HCT116 (cell line): ENCODE measurements at places on chromosomes 6 and 20. TPM values are rescaled to one million over a fixed set of nuclear protein-coding genes. Genes with fewer than 3 reads are reported as not detected.

The PPIL6 gene
- 3.3 TPM for total RNA-seq

The CST8 gene
- total RNA-seq = not detected

GRCh38 chr20:60255866-60256265 lies 297.6 kb downstream of the CDH26 start:
- DNase-seq = no peak
- no peak overlapping the region for H3K27ac ChIP-seq
- no peaks in the 10 kb centered on the region for H3K36me3 ChIP-seq
- H3K27me3 ChIP-seq = no peaks in the 10 kb centered on the region

The PPP1R18 gene
- total RNA-seq = 33.6 TPM

The SLC22A16 gene
- total RNA-seq = not detected

DNA sequence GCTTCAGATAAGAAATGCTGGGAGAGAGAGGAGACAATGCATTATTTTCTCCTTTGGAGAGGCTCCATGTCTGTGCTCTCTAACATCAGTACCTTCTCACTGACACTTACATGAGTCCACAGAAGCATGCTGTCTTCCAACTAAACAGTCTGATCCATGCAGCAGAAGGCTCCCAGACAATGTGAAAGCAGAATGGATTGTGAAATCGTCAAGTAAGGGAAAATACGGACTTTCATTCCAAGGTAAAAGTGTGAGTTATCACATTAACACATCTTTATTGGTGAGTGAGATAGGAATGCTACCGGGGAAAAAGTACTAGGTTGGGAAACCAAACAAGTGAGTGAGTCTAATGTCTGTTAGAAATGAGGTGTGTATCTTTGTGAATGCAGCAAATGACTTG lies 167.6 kb upstream of the KCNK16 start:
- no peak for DNase-seq
- H3K27ac ChIP-seq = no peak overlapping the region
- H3K4me3 ChIP-seq = no peak overlapping the region
- no peaks in the 10 kb centered on the region for H3K4me1 ChIP-seq
- no peaks in the 10 kb centered on the region for H3K36me3 ChIP-seq
